ENCODE measurements at places on chromosomes 2 and 18. TPM values are rescaled to one million over a fixed set of nuclear protein-coding genes. Genes with fewer than 3 reads are reported as not detected.

DNA sequence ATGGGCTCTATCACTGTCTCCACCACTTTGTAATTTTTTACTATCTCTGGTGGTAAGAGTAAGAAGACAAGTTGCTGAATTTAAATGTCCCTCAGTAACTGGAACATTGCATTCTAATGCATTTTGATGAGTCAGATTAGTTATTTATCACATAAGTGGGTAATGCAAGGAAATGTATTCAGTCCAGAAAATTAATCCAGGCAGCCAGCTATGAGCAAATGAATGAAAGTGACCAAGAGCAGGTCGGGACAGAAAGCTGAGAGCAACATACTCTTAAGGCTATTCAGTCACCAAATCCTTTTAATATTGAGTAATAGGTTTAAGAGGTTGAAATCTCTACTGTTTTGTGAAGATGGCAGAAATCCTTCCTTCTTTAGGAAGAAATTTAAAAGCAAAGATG lies 265.5 kb upstream of the PARD3B start:
- DNase-seq: no peak

DNA sequence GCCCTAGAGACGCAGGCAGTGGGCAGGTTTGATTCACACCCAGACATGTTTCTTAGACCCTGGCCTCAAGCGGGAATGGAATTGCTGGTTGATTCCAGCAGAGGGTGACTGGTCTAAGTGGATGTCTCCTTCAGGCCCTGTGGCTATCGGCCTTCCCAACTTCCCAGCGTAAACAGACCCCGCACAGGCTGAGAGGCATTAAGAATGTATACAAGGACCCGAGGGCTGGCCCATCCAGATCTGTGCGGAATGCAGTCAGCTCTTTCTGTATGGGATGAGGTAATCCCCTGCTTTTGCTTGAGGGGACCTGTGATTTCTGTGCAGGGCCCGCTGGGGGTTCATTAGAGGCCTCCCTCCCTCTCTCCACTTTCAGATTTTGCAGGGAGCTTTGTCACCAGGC lies 6.5 kb downstream of the ACKR3 start:
- DNase-seq: no peak

The TNS1 gene
- 142 TPM for polyA plus RNA-seq

- DNase-seq: peak; percentile 80
Measured at GRCh38 chr2:231707625-231707926, 749 bp upstream of the PTMA start.

The RIT2 gene
- not detected for polyA plus RNA-seq

The DNAJC5G gene
- polyA plus RNA-seq: 0.34 TPM

GRCh38 chr2:160324161-160324800 lies 124.2 kb upstream of the ITGB6 start:
- no peak for DNase-seq

DNA sequence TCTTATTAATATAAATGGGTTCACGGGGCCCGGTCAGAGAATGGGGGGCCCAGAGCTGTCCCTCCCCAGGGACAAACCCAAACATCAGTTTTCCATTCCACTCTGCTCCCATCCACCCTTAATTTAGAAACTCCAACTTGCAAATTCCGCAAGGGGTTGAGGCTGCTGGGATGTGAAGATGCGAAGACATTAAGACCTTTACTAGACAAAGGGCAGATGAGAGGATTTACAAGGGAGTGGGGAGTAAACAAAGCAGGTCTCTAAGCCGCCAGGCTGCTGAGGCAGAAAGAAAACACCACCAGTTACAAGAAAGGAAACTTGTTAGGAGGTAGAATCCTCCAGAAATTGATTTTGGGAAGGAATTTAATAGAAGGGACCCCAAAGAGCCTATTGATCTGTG lies 33.1 kb downstream of the MARCO start:
- DNase-seq: no peak

DNA sequence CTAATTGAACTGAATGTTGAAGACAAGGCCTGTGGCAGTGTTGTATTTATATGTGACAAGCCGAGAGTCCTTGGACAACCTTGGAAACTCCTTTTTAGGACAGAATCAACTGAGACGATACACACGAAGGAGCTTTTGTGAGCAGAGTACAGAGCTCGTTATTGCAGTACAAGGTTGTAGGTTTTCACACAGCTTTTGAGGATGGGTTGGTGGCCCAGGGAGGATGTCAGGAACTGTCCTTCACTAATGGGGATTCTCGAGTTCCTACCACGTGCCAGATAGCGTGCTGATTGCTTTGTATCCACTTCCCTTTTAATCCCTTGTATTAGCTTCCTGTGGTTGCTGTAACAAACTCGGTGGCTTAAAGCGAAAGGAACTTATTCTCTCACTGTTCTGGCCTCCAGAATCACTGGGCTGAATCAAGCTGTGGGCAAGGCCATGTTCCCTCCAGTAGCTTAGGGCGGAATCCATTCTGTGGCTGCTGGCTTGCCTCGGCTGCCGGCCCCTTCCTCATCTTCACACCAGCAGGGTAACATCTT lies 20.2 kb downstream of the INPP4A start:
- DNase-seq: no peak

DNA sequence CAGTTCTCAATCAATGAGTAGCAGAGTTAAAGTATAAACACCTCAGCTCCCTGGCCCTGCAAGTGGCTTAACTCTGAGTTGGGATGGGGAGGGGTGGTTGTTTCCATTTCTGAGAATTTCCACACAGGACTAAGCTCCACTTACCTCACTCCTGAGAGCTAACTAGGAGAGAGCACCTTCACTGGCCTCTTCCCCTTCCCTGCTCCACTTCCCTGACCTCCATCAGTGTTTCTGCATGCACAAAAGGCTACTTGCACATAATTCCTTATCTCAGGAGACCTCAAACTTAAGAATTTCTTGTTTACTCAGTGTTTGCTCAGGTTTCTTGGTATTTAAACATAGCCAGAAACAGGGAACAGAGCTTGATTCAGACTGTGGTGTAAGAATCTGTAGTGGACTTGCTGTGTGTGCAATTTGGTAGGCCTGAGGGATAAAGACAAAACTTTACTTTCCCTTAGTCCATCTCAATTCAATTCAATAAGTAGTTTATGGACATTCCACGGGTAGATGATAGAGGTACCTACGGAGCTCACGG lies 97.2 kb downstream of the PID1 start:
- no peak for DNase-seq
